ENCODE measurements at places on chromosomes 5 and 9.
A peak's percentile ranks its signal among the peaks of the same experiment; 100 is the strongest.

GRCh38 chr9:129934041-129934591 lies 98.9 kb downstream of the USP20 start:
- no peak for DNase-seq

DNA sequence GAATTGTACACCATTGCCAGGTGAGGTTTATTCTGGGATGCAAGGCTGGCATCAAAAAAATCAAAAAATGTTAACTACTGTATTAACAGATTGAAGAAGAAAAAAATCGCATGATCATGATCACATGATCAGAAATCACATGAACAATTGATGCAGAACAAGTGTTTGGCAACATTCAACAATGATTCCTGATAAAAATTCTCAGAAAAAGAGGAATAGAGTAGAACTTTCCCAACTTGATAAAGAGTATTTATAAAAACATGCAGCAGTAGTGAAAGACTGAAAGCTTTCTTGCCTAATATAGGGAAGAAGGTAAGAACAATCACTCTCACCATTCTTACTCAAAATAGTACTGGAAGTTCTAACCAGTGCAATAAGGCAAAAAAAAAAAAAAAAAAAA lies 16.4 kb downstream of the SLCO4C1 start:
- DNase-seq = no peak

- no peak for DNase-seq
These were observed 105.7 kb downstream of the TMC1 start for GRCh38 chr9:72627147-72627546.

DNA sequence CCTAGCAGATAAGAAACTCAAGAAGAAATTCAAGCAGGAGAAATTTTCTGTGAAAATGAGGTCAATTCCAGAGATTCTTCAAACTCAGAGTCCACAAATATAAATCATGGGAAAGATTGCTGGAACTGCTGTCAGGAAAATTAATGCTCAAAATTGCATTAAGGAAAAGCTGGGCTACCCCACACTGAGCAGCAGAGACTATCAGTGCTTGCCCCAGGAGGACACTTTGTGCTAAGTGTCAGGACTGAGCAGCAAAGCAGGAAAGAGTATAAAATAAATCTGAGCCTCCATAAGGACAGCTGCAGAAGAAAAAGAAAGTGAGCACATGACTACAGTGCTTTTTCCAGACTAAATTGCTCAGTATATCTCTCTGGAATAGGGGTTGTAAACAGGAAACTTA lies 81.6 kb downstream of the RGS7BP start:
- DNase-seq = no peak

DNA sequence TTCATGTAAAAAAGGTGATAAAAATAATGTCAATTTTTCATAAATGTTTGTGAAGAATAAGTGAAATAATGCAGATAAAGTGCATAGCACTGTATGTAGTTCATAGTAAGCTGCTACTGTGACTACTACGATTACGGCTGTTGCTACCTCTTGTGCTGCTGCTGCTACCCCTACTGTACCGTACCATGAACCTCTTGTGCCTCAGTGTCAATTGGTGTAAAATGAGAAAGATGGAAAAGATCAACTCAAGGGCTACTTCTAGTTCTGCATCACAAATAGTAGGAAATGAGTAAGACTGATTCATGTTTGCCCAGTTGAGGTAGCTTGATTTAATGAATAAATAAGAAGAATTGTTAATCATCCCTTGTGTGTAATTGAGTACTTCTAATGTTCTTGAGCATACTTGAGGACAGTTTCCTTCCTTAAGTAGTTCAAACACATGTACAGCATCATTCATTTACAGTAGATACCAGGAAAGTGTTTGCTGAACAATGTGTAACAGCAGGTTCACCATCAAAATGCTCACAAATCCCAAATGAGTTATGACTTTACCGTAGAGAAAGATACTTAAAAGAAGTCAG lies 200.0 kb upstream of the ATP10B start:
- DNase-seq = no peak

DNA sequence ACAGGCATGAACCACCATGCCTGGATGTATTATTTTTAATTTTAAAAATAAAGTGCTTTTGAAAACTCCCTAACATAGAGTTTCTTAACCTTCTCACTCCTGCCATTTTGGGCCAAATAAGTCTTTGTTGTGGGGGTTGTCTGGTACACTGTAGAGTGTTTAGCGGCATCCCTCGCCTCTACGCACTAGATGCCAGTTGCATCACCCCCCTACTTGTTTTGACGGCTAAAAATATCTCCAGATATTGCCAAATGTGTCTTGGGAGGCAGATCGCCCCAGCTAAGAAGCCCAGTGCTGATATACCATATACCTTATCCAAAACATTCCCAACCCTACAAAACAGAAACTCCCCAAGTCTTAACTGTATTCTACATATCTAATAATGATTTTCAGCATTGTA lies 54.6 kb downstream of the SCAI start:
- DNase-seq = peak; percentile 4

DNA sequence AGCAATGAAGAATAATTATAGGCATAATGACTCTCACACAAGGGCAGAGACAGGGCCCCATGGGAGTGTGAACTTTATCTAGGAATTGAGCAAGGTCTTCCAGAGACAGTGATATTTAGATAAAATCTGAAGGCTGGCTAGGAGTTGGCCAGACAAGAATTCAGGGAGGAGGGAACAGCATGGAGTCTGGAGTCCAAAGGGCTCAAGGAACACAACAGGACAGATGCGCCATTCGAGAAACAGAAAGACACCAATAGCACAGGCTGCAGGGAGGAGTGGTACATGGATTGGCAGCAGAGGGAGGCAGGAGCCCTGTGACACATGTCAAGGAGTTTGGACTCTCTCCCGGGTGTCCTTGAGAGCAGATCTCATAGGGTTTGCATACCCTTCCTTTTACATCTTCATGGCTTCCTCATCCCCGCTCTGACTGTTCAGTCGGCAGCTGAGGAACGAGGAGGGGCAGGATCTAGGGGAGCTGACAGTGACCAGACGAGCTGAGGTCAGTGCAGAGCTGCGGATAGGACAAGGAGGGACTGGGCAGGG lies 64.0 kb upstream of the XPA start:
- no peak for DNase-seq

- DNase-seq = peak; percentile 58
These were observed 732 bp downstream of the PBX3 start for GRCh38 chr9:125747765-125748445.

DNA sequence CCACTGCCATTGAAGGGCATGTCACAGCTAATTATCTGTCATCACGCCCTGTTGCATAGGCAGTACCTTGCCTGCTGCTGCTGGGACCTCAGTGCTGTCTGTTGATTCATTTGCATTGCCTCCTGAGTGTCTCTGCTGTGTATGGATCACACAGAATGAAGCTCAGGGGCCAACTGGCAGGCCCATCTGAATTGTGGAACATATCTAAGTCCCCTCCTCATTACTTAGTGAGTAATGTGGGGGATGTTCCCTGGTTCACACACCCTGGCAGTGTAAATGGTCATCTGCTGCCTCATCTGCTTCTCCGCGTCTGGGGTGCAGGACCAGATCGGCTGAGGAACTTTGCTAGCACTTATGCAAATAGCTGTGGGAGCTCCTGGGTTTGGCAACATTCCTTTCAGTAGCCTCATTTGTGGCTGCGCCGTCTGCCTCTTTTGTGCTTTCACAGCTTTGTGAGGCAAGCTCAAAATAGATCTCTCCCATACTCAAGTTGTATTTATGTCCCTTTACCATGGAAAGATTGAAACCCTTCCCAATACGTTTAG lies 25.4 kb downstream of the TYRP1 start:
- DNase-seq = peak; percentile 98

GRCh38 chr5:16564248-16564867 lies 52.4 kb downstream of the RETREG1 start:
- DNase-seq = no peak

- DNase-seq = no peak
These were observed 4.0 kb downstream of the TRAF1 start for GRCh38 chr9:120922404-120923195.

GRCh38 chr9:7984692-7985091 lies 185.1 kb upstream of the DMAC1 start:
- no peak for DNase-seq

GRCh38 chr5:11514705-11515432 lies 389.4 kb downstream of the CTNND2 start:
- DNase-seq = no peak

Measured in islet precursor cell (in vitro differentiated cells).